Activated T-cell treated with anti-CD3 and anti-CD28 coated beads for 4 hours (primary cell): ENCODE measurements at places on chromosomes 1 and 21.

- DNase-seq: no peak
Measured at GRCh38 chr1:12511128-12511484, 106.9 kb downstream of the DHRS3 start.

DNA sequence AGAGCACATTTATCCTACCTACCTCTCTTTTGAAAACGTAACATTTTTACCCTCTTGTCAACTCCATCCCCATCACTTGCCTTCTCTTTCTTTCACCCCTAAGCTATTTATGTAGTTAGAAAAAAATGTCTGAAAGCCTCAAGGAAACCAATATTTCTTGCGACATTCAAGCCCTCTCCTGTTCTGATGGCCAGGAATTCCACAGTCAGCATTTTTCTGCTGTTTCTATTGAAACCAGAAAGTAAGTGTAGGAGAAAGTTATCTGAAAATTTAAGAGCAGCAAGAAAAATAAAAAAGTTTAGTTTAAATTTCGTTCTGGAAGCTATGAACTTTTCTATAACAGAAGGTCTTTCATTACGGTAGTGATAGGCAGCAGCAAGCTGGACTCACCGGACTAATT is 247.6 kb upstream of the PBX1 start:
- DNase-seq: no peak

DNA sequence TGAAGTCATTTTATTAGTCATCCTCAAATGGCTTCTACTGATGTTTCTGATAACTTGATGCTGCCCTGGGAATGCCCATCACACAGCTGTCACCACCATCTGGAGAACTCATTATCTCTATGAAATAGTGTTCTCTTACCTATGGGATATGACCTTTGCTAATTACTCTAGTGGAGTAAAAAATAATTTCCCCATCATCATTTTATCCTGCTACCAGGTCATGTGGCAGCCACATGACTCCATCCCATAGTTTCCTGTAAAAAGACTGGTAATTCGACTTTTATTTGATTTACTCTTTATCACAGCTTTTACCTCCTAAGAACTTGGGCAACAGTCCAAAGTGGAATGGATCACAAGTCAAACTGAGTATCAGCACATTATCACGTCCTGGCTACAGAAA is 76.1 kb upstream of the USP25 start:
- no peak for DNase-seq

- no peak for DNase-seq
Measured at GRCh38 chr1:203681739-203682138, 55.1 kb downstream of the ATP2B4 start.

GRCh38 chr1:240399381-240399780 is 212.6 kb downstream of the GREM2 start:
- DNase-seq: no peak
